ENCODE measurements at places on chromosomes 2 and 18. TPM values are rescaled to one million over a fixed set of nuclear protein-coding genes. Genes with fewer than 3 reads are reported as not detected.

Gene UGT1A8
- not detected for total RNA-seq

Gene ARHGEF33
- 0.26 TPM for total RNA-seq

Gene ARHGAP28
- total RNA-seq = 17.8 TPM

Gene RAMP1
- 19.5 TPM for total RNA-seq

GRCh38 chr2:206296128-206296527 lies 21.7 kb downstream of the ZDBF2 start:
- DNase-seq = peak; percentile 74

DNA sequence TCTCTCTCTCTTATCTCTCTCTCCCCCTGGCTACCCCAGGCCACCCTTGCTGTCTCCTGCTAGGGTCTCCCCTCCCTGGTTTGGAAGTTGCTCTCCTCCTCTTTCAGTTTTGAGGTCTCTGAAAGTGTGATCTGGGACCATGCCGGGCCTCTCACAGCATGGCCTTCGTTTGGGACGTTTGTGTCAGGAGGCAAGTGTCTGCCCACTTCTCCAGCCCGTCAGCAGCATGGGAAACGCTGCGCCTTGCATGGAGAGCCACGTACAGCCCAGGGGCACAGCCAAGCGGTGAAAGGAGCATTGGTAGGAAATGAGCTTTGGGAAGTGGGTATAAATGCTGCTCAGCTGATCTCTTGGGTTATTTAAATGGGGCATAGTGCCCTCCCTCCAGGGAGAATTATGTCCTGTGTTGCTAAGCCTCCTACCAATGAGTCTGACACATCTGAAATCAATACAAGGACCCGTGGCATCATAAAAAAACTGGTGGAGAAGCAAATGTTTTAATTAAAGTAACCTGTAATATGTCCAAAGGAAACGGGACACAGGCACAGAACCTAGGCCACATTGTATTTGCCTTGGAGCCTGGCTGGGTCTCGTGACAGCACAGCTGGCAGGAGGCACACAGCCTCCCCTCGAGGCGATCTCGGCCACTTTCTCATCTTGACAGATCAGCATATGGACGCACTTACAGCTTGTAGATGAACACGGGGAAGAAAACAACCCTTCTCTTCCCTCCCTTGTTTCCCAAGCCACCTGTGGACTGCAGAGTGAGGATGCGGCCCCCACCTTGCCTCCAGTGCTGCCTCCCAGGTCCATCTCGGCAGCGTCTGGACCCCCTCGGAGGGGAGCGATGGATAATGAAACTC lies 72.7 kb downstream of the SH3RF3 start:
- DNase-seq = no peak

- DNase-seq = no peak
These were observed 42.8 kb upstream of the BAZ2B start for GRCh38 chr2:159658881-159659873.

GRCh38 chr2:187266645-187267044 lies 181.4 kb downstream of the CALCRL start:
- no peak for DNase-seq

DNA sequence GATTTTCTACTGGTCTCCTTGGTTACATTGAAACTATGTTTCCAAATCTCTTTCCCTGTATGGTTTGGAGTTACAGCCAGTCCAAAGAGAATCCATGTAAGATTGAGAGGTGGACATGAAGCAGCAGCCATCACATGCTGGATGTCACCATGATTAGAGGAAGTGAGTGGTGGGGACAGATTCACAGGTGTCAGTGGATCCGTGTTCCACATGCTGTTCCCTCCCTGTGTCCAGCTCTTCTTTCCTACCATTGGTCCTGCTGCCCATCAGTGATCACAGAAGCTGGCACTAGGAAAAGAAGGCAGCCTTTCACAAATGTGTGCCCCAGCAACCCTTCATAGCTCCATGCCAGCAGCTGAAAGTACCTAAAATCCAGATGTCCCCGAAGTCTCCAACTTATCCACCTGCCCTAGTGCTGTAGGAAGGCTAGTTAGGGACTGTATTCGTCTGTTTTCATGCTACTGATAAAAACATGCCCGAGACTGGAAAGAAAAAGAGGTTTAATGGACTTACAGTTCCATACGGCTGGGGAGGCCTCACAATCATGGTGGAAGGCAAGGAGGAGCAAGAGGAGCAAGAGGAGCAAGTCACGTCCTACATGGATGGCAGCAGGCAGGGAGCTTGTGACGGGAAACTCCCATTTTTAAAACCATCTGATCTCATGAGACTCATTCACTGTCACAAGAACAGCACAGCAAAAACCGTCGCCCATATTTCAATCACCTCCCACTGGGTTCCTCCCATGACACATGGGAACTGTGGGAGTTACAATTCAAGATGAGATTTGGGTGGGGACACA lies 207.5 kb downstream of the INSIG2 start:
- no peak for DNase-seq

GRCh38 chr2:234970477-234970882 lies 18.7 kb downstream of the SH3BP4 start:
- DNase-seq = no peak

- DNase-seq = peak; percentile 82
These were observed 144.2 kb upstream of the PARD3B start for GRCh38 chr2:204401114-204401513.

DNA sequence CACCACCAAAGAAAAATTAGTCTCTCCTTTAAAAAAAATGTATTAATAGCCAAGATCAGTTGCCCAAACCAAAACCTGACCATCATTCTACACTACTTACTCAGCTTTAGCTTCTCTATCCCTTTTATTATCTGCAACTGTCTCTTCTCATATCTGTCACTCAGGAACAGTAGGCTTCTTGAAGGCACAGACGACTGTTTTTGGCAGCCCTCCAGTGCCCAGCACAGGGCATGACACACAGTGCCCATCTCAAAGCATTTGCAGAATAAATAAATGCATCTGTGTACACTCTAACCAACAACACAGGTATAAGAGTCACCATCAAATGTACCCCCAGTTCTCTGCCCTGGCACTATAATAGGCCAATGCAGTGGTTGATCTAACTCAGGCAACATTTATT lies 117.2 kb downstream of the UXS1 start:
- peak; percentile 63 for DNase-seq

GRCh38 chr18:48669991-48670750 lies 131.3 kb downstream of the CTIF start:
- no peak for DNase-seq

DNA sequence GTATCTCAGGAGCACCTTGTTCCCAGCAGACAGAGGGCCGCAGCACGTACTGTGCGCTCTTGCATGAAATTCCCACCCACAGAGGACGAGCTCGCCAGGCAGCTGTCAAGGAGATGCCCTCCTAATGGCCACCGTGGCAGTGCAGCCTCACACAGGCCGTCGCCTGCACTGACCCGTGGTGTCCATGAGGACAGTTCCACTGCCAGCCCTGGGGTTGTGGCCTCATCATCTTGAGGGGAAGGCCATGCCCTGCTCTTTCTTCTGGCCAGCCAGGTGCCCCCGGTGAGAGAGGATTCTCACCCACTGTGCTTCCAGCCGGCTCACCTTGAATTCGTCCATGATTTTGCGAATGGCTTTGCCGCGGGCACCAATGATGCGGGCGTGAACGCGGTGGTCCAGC lies 42.0 kb downstream of the ANO7 start:
- DNase-seq = no peak

GRCh38 chr2:201471732-201472393 lies 20.3 kb downstream of the STRADB start:
- DNase-seq = no peak

- DNase-seq = no peak
These were observed 543.2 kb upstream of the LRRTM4 start for GRCh38 chr2:78065366-78065765.

DNA sequence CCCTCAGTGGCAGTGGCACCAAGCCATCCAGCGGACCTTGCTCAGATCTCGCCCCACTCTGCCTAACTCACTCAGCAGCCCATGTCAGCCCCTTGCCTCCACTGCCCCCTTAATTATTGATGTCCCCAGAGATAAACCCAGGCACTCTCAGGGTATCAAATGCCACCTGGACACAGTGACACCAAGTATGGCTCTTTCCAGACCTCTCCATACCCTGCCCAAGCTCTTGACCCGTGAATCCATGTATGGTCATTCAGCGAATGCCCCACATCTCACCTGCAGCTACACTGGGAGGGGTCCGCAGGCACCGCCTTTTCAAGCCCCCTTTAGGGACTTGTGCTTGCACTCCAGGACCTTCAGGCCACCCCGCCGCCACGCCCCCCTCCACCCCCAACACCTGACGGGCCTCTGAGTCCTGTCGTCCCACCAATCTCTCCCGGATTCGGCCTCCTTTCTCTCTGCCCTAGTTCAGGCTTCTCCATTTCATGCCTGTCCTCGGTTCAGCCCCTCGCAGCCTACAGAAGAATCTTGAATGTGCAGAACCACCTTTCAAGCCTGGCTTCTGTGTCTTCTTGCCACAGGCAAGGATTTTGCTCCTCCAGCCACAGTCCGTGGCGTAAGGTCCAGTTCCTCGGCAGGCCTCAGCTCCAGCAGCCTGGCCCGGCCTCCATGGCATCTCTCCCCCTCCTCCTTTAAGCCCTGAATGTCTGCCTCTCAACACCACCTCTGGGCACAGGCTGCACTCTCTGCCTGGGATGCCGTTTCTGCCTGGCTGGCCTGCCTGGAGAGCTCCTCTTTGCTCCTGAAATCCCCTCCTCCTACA lies 54.1 kb upstream of the ODC1 start:
- no peak for DNase-seq

DNA sequence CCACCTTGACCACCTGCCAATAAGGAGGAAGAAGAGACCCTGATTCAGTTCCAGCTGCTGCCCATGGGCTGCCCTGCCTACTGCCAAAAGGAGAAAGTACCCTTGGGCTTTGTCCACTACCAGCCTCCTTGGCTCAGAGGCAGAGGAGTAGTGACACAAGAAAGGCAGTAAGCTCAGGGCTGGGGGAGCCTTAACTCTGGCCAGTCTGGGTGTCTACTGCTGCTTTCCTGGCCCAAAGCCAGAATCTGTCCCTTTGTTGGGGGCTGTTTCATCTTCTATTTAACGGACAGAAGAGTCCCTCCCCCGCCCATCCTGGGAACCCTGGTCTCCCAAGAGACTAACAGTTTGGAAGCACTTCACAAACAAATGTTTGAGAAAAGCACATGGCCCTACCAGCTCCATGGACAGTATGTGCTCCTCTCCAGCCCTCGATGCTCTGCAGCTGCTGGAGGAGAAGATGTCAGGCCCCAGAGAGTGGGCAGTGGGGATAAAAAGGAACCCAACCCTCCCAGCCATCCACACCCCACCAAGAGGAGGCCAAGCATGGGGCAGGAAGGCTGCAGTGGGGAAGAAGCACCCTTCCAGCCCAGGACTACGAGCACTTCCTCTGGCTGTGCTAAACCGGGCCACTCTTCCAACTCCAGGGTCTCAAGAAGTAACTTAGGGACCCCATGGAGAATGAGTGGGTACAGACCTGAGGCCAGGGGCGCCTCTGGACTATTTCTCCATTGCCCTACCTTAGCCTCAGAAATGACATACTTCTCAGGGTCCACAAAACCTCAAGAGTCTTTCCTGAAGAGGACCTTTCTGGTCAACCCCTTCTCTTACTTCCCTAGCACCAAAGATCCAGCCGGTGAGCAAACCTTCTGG lies 1.2 kb downstream of the ATG9A start:
- no peak for DNase-seq

All from myocyte (in vitro differentiated cells).